Fibroblast of villous mesenchyme (primary cell): ENCODE measurements at places on chromosomes 13 and 19. TPM values are rescaled to one million over a fixed set of nuclear protein-coding genes. Genes with fewer than 3 reads are reported as not detected.

GRCh38 chr19:52961981-52962380, 700 bp downstream of the ZNF816 start:
- DNase-seq = peak; percentile 8

DNA sequence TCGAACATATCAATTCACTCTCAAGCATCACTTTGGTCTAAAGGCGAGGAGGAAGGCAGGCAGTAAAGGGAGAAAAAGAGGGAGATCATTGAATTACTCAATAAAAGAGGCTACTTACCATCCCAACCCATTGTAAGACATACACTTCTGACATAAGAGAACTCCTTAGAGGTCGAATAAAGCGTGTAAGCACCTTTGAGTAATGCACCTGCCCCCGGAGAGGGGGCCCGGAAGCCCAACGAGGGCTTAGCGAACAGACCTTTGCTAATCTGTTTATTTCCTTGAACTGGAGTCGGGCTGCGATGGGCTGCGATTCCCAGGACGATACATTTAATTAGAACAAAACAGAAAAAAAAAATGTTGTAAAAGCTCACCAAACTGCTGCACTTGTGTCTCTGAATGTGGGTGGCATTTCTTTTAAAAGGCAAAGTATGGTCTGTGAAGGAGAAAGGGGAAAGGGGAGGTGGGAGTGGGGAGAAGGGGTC, 3.0 kb downstream of the ZC3H4 start:
- no peak for DNase-seq

DNA sequence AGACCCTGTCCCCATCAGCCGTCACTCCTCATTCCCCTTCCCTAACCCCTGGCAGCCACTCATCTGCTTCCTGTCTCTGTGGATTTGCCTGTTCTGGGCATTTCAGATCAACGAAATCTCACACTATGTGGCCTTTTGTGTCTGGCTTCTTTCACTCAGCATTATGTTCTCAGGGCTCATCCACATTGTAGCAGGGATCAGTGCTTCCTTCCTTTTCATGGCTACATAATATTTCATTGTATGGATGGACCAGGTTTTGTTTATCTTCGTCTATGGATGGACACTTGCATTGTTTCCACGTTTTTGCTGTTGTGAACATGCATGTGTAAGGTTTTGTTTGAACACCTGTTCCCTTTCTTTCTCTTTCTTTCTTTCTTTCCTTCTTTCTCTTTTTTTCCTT, 41.3 kb downstream of the NWD1 start:
- DNase-seq = no peak

- DNase-seq = peak; percentile 30
Measured at GRCh38 chr19:41821003-41821735, 23.3 kb downstream of the LYPD4 start.

The RASIP1 gene
- total RNA-seq = 0.97 and 2.6 TPM in 2 replicates

The ERFL gene
- total RNA-seq = under 0.01 TPM in 1 of 2 replicates, not detected in the other

DNA sequence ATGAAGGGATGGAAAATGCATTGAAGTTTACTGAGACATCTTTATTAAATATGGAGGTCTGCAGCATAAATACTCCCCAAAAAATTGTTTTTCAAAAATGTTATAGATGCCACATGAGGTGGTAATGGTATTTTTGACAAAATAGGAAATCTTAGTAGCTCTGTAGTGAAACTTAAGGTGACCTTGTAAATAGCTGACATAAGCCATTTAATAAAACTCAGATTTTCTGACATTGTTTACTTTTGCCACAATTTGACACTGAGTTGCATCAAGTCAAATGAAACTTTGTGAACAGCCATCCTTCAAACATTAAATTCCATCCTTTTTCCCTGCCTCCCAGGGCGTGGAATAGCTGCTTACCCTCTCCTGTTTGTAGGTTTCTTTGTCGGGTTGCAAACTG, 953.1 kb downstream of the PCDH17 start:
- DNase-seq = no peak

DNA sequence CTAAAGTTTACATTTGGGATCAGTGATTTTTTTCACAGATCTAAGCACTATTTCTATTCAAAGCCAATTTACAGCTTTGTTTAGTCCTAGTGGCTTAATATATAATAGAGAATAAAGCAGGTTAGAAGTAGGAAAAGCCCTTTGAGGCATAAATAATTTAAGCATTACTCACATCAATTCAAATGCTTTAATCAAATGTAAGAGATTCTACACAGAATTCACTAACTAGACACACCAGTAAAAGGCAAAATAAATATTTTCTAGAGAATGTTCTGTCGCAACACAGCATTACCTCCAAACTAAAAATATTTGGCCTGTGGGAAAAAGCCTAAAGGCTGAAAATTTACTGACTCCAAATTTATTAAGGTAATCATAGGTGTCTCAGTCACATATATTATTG, 31.3 kb downstream of the KCTD12 start:
- peak; percentile 14 for DNase-seq

GRCh38 chr13:79898996-79899395, 418.0 kb downstream of the NDFIP2 start:
- DNase-seq = no peak

The ZNF625 gene
- 10.3 and 14.7 TPM in 2 replicates for total RNA-seq

DNA sequence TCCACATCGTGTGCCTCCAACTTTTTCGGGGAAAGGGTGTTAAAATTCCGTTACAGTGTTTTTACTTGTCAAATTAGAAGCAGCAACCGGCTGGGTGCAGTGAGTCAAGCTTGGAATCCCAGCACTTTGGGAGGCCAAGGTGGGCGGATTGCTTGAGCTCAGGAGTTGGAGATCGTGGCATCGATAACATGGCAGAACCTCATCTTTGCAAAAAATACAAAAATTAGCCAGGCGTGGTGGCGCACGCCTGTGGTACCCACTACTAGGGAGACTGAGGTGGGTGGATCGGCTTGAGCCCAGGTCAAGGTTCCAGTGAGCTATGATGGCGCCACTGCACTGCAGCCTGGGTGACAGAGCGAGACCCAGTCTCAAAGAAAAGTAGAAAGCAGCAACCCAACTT, 1.1 kb upstream of the SLC35E1 start:
- DNase-seq = no peak

DNA sequence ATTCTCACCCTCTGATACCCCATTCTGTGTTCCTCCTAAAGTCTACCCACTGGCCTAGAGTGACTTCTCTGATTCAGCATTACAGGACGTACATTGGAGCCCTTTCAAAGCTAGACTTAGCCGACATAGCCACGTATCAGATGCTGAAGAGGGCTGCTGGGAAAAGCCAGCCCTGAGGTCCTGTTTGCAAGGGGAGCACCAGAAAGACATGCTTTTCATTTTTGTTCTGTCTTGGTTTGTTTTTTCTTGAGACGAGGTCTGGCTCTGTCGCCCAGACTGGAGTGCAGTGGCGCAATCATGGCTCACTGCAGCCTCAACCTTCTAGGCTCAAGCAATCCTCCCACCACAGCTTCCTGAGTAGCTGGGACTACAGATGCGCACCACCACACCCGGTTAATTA, 6.3 kb upstream of the ZSWIM4 start:
- peak; percentile 88 for DNase-seq

GRCh38 chr13:21478881-21479808, 20.0 kb upstream of the ZDHHC20 start:
- peak; percentile 84 for DNase-seq

The SYNE4 gene
- total RNA-seq = 0.32 TPM in 1 of 2 replicates, not detected in the other

The PRR19 gene
- 0.64 and 0.86 TPM in 2 replicates for total RNA-seq

DNA sequence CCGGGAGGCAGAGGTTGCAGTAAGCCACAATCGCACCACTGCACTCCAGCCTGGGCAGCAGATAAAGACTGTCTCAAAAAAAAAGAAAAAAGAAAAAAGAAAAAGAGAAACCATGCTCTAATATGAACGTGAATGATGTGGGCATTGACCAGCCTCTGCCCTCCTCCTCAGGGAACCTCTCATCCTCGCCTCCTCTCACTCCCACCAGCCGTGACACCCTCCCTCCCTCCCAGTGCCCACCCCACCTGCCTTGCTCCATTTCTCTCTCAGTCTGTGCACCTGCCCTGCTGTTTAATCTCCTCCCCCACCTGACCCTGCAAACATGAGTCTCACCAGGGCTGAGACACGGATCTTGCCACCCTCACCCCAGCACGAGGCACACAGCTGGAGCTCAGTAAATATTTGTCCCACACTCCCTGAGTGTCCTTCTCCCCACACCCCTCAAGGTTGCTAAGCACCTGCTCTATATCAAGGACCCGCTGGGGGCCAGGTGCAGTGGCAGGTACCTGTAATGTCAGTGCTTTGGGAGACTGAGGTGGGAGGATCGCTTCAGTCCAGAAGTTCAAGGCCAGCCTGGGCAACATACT, 7.5 kb upstream of the BCAT2 start:
- no peak for DNase-seq

GRCh38 chr19:8158411-8159074, 9.2 kb upstream of the FBN3 start:
- DNase-seq = peak; percentile 85

DNA sequence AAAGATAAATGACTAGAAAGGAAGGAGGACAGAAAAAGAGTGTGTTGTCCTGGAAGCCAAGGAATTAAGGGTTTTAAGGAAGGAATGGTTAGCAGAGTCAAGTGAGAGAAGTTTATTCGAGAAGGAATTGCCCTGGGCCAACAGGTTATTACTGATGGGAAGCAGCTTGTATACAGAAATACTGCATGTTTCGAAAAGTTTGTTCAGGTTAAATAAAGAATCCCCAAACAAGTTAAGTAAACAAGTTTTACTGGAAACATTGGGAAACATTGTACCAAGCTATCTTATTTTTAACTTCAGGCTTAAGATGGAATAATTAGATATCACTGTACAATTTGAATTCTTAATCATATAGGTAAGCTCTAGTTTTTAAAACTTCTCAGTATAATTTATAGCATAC, 28.2 kb upstream of the FBXL3 start:
- peak; percentile 28 for DNase-seq

GRCh38 chr19:6066661-6067646, 43.3 kb downstream of the RFX2 start:
- peak; percentile 82 for DNase-seq

The WTIP gene
- 28.0 and 40.6 TPM in 2 replicates for total RNA-seq

DNA sequence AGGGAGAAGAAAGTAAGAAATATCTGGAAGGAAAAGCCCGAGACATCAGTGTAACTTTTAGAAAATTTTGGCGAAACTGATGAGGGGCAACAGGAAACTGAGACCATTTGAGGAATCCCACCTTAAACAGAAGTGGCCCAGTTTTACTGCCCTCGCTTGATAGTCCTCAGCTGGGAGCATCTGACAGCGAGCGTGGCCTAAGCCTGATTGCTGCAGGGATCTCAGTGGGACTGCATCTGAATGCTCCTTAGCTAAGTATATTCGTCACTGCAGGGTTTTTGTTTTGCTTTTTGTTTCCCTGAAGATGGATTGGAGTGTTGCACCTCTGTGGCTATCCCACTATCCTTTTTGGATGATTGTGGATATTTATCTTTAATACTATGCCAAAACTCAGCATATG, 262.7 kb upstream of the KLHL1 start:
- DNase-seq = no peak

GRCh38 chr13:110644892-110645521, 29.7 kb downstream of the NAXD start:
- peak; percentile 66 for DNase-seq

DNA sequence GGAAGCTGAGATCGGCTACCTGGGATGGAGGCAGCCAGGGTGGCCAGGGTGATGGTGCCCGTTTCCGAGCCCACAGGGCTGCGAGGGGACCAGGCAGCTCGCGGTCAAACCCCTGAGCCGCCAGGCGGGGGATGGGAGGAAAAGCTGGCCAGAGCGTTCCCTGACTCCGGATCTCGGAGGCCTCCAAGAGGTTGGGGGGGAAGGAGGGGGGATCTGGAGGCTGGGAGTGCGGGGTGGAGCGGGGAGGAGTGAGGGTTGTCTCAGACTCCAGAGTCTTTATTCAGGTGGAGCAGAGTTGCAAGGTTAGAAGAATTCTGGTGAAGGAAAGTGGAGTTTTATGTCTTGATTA, 1.1 kb downstream of the CACNG7 start:
- no peak for DNase-seq

- DNase-seq = no peak
Measured at GRCh38 chr13:85755123-85755522, 44.1 kb downstream of the SLITRK6 start.

The GIPR gene
- total RNA-seq = 0.32 TPM in 1 of 2 replicates, not detected in the other

- no peak for DNase-seq
Measured at GRCh38 chr19:15937771-15938170, 3.4 kb upstream of the CYP4F11 start.

The NOTCH3 gene
- 27.6 and 39.3 TPM in 2 replicates for total RNA-seq

GRCh38 chr13:24068472-24068871, 92.0 kb upstream of the SPATA13 start:
- DNase-seq = no peak

DNA sequence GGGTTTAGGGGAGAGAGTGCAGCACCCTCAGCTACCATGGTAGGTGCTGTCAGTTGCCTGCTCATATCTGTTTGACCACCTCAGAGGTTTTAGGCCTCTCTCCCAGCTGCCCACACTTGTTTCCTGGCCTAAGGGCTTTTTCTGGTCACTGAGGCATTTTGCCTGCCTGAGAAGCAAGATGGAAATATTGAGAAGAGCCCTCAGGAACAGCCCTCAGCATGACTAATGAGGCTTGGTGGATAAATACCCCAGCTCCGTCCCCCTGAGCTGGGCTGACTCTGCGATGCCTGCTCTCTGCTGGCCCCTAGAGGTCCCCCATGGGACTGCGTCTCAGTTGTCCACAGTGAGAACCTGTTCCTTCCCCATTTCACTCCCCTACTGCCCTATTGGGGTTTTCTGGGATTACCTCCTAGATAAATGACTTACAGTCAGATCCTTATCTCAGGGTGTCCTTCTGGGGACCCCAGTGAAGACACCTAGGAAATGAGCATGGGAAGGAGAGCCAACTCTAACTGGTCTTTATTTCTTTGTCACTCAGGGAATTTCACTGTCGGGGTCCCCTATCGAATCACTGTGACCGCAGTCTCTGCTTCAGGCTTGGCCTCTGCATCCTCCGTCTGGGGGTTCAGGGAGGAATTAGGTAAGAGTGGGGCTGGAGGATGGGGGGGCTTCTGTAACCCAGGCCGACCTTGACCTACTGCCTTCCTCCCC, 13.3 kb downstream of the PALM3 start:
- DNase-seq = no peak

GRCh38 chr19:54324071-54324470, 11.1 kb upstream of the LILRA5 start:
- no peak for DNase-seq

DNA sequence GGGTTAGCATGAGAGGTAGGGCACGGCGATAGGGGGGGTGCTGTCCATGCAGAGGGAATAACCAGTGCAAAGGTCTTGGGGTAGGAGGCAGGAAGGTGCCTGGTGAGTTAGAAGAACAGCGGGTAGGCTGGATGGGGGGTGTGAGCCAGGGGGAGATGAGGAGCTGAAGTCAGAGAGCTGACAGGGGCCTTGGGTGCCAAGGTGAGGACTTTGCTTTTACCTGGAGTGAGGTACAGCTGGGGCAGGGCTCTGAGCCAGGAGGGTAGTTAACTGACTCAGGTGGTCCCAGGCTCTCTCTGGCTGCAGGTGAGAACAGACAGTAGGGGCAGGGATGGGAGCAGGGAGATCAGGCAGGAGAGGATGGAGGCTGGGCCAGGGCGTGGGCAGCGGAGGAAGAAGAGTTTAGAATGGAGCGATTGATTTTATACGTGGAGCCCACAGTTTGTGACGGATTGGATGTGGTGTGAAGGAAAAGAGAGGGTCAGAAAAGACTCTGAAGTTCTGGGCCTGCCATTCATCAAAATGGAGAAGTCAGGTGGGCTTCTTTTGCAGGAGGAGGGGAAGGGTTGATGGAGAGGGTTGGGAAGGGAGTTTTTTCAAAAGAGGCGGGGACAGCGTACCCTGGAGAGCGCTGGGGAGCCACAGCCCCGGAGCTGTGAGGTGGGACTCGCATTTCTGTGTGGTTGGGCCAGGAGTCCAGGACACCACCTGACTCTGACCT, 1.2 kb upstream of the GRAMD1A start:
- DNase-seq = no peak

The PPM1N gene
- 1.3 and 2.3 TPM in 2 replicates for total RNA-seq

- no peak for DNase-seq
Measured at GRCh38 chr13:36905944-36906343, 14.1 kb downstream of the SMAD9 start.

- no peak for DNase-seq
Measured at GRCh38 chr13:94776956-94777355, 64.6 kb upstream of the SOX21 start.
